CD8-positive, alpha-beta memory T cell (primary cell): ENCODE measurements at places on chromosomes 4 and X.
A peak's percentile ranks its signal among the peaks of the same experiment; 100 is the strongest.

- DNase-seq = no peak
- no peak overlapping the region for H3K4me3 ChIP-seq
- no peak overlapping the region for H3K27ac ChIP-seq
- no peaks in the 10 kb centered on the region for H3K36me3 ChIP-seq
- H3K27me3 ChIP-seq = no peaks in the 10 kb centered on the region
Measured at GRCh38 chr4:24453951-24454350, 130.4 kb downstream of the DHX15 start.

- H3K27ac ChIP-seq = no peak overlapping the region
- H3K27me3 ChIP-seq = no peaks in the 10 kb centered on the region
- DNase-seq = no peak
- H3K4me3 ChIP-seq = no peak overlapping the region
- H3K4me1 ChIP-seq = no peaks in the 10 kb centered on the region
- no peaks in the 10 kb centered on the region for H3K36me3 ChIP-seq
Measured at GRCh38 chr4:113131621-113132020, 82.2 kb downstream of the ANK2 start.

DNA sequence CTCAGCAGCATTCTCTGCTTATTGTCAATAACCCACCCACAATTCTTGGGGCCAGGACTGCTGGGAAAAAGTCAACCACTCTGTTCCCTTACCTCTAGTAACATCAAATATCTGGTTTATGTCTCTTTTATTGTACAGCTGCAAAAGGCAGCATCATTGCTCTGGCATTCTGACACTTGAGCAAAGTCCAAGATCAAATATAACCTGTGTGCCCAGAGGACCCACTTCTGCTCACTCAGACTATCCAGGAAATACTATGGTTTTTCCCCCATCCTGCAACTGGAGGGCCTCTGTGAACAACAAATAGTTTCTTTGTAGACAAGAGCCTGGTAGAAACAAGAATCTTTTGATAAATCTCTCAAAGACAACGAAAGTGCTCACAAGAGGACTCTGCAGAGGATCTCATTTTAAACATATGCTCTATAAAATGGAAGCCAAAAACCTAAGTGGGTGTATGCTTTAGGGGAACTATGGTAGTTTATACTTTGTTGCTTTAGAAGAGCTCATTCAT is 154.7 kb downstream of the RAB28 start:
- no peak overlapping the region for H3K4me3 ChIP-seq
- H3K36me3 ChIP-seq = no peaks in the 10 kb centered on the region
- no peaks in the 10 kb centered on the region for H3K27me3 ChIP-seq
- no peak overlapping the region for H3K27ac ChIP-seq

DNA sequence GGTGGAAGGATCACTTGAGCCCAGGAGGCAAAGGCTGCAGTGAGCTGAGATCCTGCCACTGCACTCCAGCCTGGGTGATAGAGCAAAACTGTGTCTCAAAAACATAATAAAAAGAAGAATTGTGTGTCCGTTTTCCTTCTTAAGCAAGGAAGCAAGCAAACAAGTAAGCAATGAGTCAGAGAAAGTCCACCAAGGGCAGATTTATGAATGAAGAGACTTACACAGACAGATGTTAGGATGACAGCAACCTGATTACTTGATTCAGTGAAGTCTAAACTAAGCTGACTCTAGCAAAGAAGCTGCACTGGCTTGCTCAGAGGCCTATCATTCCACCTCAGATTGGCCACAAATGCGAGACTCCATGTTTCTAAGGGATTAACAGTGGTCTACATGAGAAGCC is 34.1 kb upstream of the SCML1 start:
- H3K27me3 ChIP-seq = no peaks in the 10 kb centered on the region
- H3K36me3 ChIP-seq = no peaks in the 10 kb centered on the region
- no peak for DNase-seq
- no peak overlapping the region for H3K27ac ChIP-seq
- H3K4me3 ChIP-seq = no peak overlapping the region

DNA sequence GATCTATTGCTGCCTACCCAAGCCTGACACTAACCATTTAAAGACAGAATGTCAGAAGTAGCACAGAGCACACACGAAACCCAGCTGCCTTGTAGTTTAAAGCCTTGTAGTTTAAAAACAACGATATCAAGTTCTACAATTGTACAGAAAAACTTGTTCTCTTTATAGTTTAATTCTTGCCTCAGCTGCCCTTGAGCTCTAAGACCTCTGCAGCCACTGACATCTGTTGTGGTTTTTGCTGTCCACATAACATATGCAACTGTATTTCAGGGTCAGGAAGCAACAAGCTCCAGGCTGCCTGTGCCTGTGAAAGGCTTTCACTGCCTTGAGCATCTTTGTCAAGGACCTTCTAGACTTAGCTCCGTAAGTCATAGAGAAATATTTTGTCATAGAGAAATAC is 227.2 kb downstream of the SPCS3 start:
- H3K4me3 ChIP-seq = no peak overlapping the region
- no peak overlapping the region for H3K27ac ChIP-seq
- no peaks in the 10 kb centered on the region for H3K4me1 ChIP-seq
- no peaks in the 10 kb centered on the region for H3K27me3 ChIP-seq
- H3K36me3 ChIP-seq = no peaks in the 10 kb centered on the region
- DNase-seq = no peak

GRCh38 chr4:5544762-5545161 is 163.6 kb downstream of the EVC2 start:
- H3K27me3 ChIP-seq = no peaks in the 10 kb centered on the region
- H3K27ac ChIP-seq = no peak overlapping the region
- no peaks in the 10 kb centered on the region for H3K4me1 ChIP-seq
- H3K4me3 ChIP-seq = no peak overlapping the region
- no peak for DNase-seq

DNA sequence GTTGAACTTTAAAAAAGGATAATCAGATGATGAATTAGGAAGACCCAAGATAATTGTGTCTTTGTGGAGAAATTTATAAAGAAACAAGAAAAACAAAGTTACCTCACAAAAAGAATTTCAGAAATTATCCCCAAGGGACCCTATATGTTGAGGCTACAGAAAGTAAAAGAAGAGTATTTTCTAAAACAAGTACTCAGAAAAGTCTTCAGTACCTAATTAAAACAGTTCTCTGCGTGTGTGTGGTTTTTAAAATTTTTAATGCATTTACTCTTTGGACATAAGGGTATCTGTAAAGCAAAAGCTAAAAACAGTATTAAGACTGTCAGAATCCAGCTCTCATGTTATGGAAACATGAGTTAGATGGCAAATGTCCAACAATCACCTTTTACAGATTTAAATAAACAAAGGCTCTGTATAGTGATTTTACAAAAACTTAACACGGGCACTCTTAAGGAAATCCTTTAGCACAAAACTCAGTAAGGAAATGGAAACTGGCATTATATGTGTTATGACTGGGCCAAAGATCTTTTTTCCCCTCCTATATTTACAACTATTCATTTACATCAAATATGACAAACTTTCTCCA is 187.5 kb downstream of the NSUN7 start:
- H3K4me1 ChIP-seq = no peaks in the 10 kb centered on the region
- H3K4me3 ChIP-seq = no peak overlapping the region
- H3K27ac ChIP-seq = no peak overlapping the region
- no peaks in the 10 kb centered on the region for H3K36me3 ChIP-seq
- H3K27me3 ChIP-seq = no peaks in the 10 kb centered on the region

- no peak overlapping the region for H3K4me3 ChIP-seq
- no peak overlapping the region for H3K27ac ChIP-seq
- H3K4me1 ChIP-seq = no peaks in the 10 kb centered on the region
- DNase-seq = no peak
Measured at GRCh38 chrX:13939741-13940597, 89.7 kb downstream of the GEMIN8 start.

GRCh38 chr4:11878241-11878640 is 449.5 kb upstream of the HS3ST1 start:
- H3K4me1 ChIP-seq = no peaks in the 10 kb centered on the region
- no peak overlapping the region for H3K27ac ChIP-seq
- no peaks in the 10 kb centered on the region for H3K27me3 ChIP-seq
- no peaks in the 10 kb centered on the region for H3K36me3 ChIP-seq
- DNase-seq = no peak

- no peak for DNase-seq
- H3K4me3 ChIP-seq = no peak overlapping the region
- H3K4me1 ChIP-seq = no peaks in the 10 kb centered on the region
- no peaks in the 10 kb centered on the region for H3K27me3 ChIP-seq
- H3K27ac ChIP-seq = no peak overlapping the region
Measured at GRCh38 chr4:25367004-25367621, 9.9 kb upstream of the ANAPC4 start.

DNA sequence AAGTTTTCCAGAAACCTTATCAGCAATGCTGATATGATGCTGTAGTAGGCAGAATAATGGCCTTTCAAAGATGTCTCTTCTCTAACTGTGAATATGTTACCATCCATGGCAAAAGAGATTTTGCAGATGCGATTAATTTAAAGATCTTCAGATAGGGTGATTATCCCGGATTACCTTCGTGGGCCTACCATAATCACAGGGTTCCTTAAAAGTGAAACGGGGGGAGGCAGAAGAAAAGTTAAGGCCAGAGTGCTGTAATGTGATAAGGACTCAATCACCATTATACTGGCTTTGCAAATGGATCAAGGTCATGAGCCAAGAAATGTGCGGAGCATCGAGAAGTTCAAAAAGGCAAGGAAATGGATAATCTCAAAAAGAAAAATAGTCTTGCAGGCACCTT is 459.6 kb downstream of the CCSER1 start:
- no peaks in the 10 kb centered on the region for H3K36me3 ChIP-seq
- no peak overlapping the region for H3K27ac ChIP-seq
- no peak overlapping the region for H3K4me3 ChIP-seq
- no peaks in the 10 kb centered on the region for H3K27me3 ChIP-seq
- no peak for DNase-seq

DNA sequence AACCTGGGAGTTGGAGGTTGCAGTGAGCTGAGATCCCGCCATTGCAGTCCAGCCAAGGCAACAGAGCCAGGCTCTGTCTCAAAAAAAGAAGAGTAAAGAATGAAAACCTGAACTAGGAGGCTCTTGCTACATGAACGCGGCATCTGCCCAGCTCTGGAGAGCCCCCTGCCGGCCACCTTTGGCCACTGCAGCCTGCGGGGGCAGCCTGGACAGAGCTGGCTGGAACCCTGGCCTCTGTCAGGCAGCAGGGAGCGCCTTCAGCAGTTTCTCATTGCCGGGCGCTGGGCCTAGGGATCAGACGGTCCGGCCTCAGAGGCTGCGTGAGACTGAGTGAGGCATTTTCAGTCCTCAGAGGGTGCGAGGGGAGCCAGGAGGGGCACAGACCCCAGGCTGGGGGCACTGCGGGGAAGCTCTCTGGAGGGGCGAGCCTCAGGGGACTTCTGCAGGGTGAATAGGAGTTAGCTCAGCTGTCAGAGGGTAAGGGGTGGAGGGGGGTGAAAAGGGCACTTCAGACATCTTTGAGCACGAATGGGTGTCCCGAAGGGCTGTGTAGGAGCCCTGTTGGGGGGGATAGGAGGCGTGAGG is 17.5 kb downstream of the DOK7 start:
- H3K4me3 ChIP-seq = no peak overlapping the region
- DNase-seq = peak; percentile 67
- H3K27me3 ChIP-seq = peaks cover 13% of the 10 kb centered on the region
- H3K4me1 ChIP-seq = peaks cover 5% of the 10 kb centered on the region
- H3K36me3 ChIP-seq = no peaks in the 10 kb centered on the region

DNA sequence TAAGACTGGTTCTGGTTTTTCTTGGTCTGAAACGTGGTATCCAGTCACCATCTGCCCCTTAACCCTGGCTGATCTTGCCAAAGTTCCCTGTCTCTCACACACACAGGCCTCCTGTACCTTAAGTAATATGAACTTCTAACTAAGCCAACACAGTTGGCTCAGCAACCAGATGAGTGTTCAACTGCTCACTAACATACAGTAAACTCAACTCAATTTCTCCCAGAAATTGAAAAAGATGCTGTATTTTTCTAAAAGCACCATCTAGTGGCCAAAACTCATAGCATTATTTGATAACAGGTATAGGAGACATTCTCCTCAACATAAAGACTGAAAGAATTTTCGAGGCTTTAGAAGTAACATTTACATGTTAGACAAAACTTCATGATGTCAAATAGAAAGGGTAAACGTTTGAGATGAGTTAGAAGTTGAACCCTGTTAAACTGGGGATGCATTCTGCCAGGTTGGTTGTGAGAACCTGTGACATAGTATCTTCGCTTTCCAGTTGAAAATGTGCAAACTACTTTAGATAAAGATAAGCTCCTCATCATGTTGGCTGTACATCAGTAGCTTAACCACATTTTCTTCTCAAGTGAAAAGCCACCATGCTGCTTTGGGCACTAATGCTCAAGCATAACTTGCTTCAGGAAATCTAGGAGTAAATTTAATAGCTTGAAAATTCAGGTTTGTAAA is 31.2 kb downstream of the CCNI start:
- no peak overlapping the region for H3K4me3 ChIP-seq

- peak overlapping the region; percentile 82 for H3K27ac ChIP-seq
- H3K4me3 ChIP-seq = peak overlapping the region; percentile 83
- peaks cover 9% of the 10 kb centered on the region for H3K4me1 ChIP-seq
Measured at GRCh38 chrX:120244395-120244734, 6.2 kb upstream of the ZBTB33 start.

- DNase-seq = no peak
- H3K4me1 ChIP-seq = no peaks in the 10 kb centered on the region
- no peak overlapping the region for H3K27ac ChIP-seq
- no peaks in the 10 kb centered on the region for H3K27me3 ChIP-seq
- no peak overlapping the region for H3K4me3 ChIP-seq
Measured at GRCh38 chr4:118983293-118983692, 94.6 kb downstream of the SYNPO2 start.

DNA sequence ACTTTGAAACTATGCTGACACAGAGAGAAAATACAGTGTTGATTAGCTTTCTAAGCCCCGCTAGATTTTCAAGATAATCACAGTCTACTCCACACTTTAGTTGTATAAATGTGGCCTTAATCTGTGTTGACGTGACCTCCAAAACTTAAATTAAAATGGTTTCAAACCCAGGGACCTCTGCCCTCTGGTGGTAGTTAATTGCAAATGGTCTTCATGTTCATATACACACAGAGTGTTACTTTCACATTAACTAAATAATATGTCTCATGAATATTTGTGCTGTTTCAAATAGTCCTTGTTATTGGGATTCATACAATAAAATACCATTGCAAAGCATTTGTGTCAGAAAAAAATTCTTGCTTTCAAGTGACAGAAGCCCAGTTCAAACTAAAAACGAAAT is 64.3 kb downstream of the TASL start:
- no peaks in the 10 kb centered on the region for H3K27me3 ChIP-seq
- no peak overlapping the region for H3K27ac ChIP-seq
- no peaks in the 10 kb centered on the region for H3K36me3 ChIP-seq
- no peaks in the 10 kb centered on the region for H3K4me1 ChIP-seq

- H3K27me3 ChIP-seq = no peaks in the 10 kb centered on the region
- H3K4me1 ChIP-seq = no peaks in the 10 kb centered on the region
- no peak overlapping the region for H3K4me3 ChIP-seq
- H3K27ac ChIP-seq = no peak overlapping the region
- DNase-seq = no peak
Measured at GRCh38 chr4:83582289-83582785, 46.4 kb downstream of the GPAT3 start.

DNA sequence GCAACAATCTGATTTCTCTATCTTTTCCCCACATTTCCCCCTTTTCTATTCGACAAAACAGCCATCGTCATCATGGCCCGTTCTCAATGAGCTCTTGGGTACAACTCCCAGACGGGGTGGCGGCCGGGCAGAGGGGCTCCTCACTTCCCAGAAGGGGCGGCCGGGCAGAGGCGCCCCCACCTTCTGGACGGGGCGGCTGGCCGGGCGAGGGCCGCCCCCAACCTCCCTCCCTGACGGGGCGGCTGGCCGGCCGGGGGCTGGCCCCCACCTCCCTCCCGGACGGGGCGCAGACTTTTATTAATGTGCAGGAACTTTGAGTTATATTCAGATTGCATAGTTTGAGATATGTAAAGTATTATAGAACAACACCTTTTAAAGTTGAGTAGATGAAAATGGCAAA is 64.4 kb upstream of the HPGD start:
- H3K4me1 ChIP-seq = no peaks in the 10 kb centered on the region
- H3K4me3 ChIP-seq = no peak overlapping the region
- H3K27me3 ChIP-seq = no peaks in the 10 kb centered on the region
